ENCODE measurements at places on chromosomes 12 and 14. TPM values are rescaled to one million over a fixed set of nuclear protein-coding genes. Genes with fewer than 3 reads are reported as not detected.

The TAS2R8 gene
- not detected for total RNA-seq

The RERGL gene
- total RNA-seq, result 4.4 TPM

The STAB2 gene
- total RNA-seq, result not detected

The POTEM gene
- total RNA-seq, result not detected

The SLC17A8 gene
- total RNA-seq, result not detected

The DLST gene
- total RNA-seq, result 64.7 TPM

The RAPGEF3 gene
- total RNA-seq, result 13.5 TPM

The CELA1 gene
- total RNA-seq, result not detected

The ATF1 gene
- 3.8 TPM for total RNA-seq

The LPAR5 gene
- total RNA-seq, result 1.3 TPM

The ACOT4 gene
- total RNA-seq, result not detected

The KLRC4 gene
- 0.85 TPM for total RNA-seq

The ZNF891 gene
- 5.0 TPM for total RNA-seq

The MMP19 gene
- 6.8 TPM for total RNA-seq

The GALNT16 gene
- 10.4 TPM for total RNA-seq

The TAOK3 gene
- 35.1 TPM for total RNA-seq

The ANO2 gene
- 9.7 TPM for total RNA-seq

The ATXN2 gene
- 69.0 TPM for total RNA-seq

The CLBA1 gene
- not detected for total RNA-seq

The HAL gene
- 1.1 TPM for total RNA-seq

The PRPH gene
- total RNA-seq, result 4.7 TPM

The FNTB gene
- total RNA-seq, result 12.2 TPM

The CLEC4D gene
- total RNA-seq, result not detected

The HOXC9 gene
- total RNA-seq, result 1.5 TPM

The SERPINA3 gene
- total RNA-seq, result 109 TPM

The CMA1 gene
- total RNA-seq, result not detected

The CABP1 gene
- not detected for total RNA-seq

The GALNT6 gene
- not detected for total RNA-seq

The REC8 gene
- 54.3 TPM for total RNA-seq

The SYT1 gene
- 18.2 TPM for total RNA-seq

The ARHGAP9 gene
- total RNA-seq, result 3.2 TPM

The ZC2HC1C gene
- total RNA-seq, result 2.4 TPM

The DHRS4L2 gene
- 0.88 TPM for total RNA-seq
